Gastrocnemius medialis (tissue), 4 donors: ENCODE measurements at places on chromosomes 2 and 18. TPM values are rescaled to one million over a fixed set of nuclear protein-coding genes. Genes with fewer than 3 reads are reported as not detected.

DNA sequence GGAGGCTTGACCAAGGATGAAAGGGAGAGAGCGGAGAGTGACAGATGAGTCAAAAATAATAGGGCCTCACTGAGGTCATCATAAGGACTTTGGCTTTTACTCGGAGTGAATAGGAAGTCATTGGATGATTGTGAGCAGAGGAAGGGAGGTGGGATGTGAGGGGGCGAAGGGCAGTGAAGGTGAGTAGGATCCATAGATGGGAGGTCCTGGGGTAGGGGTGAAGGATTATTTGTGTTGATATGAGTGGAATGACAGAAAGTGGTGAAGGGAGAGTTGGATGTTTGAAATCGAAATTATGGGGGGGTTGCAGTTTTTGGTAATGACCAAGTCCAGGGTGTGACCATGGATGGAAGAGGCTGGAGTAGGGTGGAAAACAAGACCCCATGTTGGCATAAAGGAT lies 14.0 kb downstream of the PNO1 start:
- H3K4me1 ChIP-seq, result no peaks in the 10 kb centered on the region
- H3K27me3 ChIP-seq, result no peaks in the 10 kb centered on the region
- DNase-seq, result no peak
- no peak overlapping the region for H3K4me3 ChIP-seq
- H3K27ac ChIP-seq, result no peak overlapping the region

DNA sequence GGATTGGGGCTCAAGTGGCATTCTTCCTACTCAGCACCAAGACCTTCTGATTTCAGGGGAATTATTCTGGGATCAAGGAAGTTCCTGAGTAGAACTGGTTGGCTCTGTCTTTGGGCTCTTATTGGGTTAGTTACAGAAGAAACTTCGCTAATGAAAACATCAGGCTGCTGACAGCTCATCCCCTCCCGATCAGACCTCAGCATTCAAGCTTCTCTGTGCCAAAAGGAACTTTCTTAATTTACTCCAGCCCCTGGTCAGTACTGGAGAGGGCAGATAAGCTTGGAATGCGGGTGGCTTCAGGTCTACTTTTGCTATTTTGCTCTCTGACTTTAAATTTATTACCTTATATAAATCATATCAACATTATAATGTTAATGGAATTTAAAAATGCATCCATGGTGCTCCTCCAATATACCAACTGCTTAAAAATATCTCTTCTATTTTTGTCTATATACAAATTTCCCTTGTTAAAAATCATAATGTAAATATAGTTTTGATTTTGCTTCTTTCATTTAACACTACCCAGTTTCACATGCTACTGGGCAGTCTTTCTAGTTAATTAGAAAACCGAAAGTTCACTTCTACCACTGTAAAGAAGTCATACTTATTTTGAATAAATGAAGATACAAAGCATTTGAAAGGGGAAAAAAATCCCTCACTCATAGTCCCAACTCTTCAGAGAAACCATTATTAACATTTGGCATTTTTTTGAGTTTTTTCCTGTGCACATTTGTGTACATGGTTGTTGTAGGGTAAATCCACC lies 34.4 kb downstream of the PCARE start:
- H3K4me1 ChIP-seq, result no peaks in the 10 kb centered on the region
- no peak for DNase-seq
- no peak overlapping the region for H3K4me3 ChIP-seq
- peaks cover 21% of the 10 kb centered on the region for H3K36me3 ChIP-seq
- H3K27ac ChIP-seq, result no peak overlapping the region
- no peaks in the 10 kb centered on the region for H3K27me3 ChIP-seq

GRCh38 chr2:106959975-106960682 lies 74.2 kb upstream of the ST6GAL2 start:
- H3K4me3 ChIP-seq, result no peak overlapping the region
- no peaks in the 10 kb centered on the region for H3K27me3 ChIP-seq
- no peaks in the 10 kb centered on the region for H3K4me1 ChIP-seq

DNA sequence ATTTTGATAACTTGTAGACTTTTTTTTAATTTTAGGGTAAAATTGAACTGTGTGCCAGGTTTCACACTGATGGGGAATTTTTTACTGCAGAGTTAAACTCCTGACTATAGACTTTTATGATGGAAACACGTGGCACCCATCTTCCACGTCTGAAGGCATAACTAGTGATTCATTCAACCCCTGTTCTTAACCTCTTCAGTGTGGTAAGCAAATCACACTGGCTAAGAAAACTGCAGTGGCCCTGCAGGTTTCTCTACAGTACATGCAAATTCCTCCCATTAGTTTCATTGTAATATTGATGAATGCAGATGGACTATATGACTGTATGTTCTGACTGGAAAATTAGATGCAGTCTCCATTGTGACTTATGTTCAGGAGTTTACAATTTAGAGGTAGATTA lies 47.2 kb downstream of the SMAD4 start:
- no peak for DNase-seq
- peaks cover 25% of the 10 kb centered on the region for H3K4me1 ChIP-seq
- no peak overlapping the region for H3K27ac ChIP-seq
- H3K4me3 ChIP-seq, result no peak overlapping the region

DNA sequence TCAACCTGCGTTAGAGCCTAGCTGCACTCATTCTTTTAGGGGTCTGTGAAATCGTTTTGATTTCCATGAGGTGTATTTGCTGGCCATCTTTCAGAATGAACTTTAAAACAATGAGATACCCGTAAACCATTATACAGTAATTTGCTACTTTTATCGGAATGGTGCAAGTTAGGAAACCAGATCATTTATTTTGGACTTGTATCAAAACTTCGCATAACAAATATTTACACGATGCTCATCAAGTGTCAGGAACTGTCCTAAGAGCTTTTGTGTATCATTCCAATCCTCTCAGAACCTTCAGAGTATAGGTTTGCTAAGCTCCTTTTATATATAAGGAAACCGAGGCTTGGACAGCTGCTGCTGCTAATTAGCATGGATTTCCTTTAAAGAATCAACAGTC lies 22.4 kb upstream of the SLC1A4 start:
- DNase-seq, result no peak
- no peaks in the 10 kb centered on the region for H3K36me3 ChIP-seq
- no peak overlapping the region for H3K27ac ChIP-seq
- no peak overlapping the region for H3K4me3 ChIP-seq
- H3K27me3 ChIP-seq, result no peaks in the 10 kb centered on the region

DNA sequence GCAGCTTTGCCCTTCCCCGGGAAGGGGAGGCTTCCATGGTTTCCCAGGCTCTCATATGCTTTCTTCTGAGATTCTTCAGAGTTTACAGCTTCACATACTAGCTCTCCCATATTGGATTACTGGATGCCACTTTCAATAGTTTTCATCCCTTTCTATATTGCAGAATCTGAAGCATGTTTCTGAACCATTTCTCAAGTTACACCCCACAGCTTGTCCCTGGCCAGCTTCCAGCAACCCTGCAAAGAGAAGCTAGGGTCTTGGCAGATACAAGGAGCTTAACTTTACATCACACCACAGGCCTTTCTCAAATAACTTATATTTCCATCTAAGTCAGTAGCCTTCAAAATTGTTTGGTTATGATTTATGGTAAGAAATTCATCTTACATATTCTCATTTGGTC lies 39.6 kb downstream of the LHCGR start:
- H3K4me3 ChIP-seq, result no peak overlapping the region
- no peak for DNase-seq
- no peak overlapping the region for H3K27ac ChIP-seq
- no peaks in the 10 kb centered on the region for H3K36me3 ChIP-seq

GRCh38 chr2:115161081-115161770 lies 718.8 kb downstream of the DPP10 start:
- H3K4me3 ChIP-seq, result no peak overlapping the region
- no peak overlapping the region for H3K27ac ChIP-seq

GRCh38 chr2:178482437-178482836 lies 2.2 kb downstream of the PLEKHA3 start:
- H3K36me3 ChIP-seq, result peaks cover 15% of the 10 kb centered on the region
- H3K27ac ChIP-seq, result no peak overlapping the region
- H3K4me1 ChIP-seq, result peaks cover 53% of the 10 kb centered on the region

GRCh38 chr2:2942225-2942624 lies 435.4 kb downstream of the EIPR1 start:
- H3K4me3 ChIP-seq, result no peak overlapping the region
- no peak for DNase-seq
- H3K4me1 ChIP-seq, result no peaks in the 10 kb centered on the region
- H3K27me3 ChIP-seq, result no peaks in the 10 kb centered on the region
- H3K36me3 ChIP-seq, result no peaks in the 10 kb centered on the region

- no peak overlapping the region for H3K27ac ChIP-seq
- no peaks in the 10 kb centered on the region for H3K27me3 ChIP-seq
- H3K4me3 ChIP-seq, result no peak overlapping the region
- peaks cover 8% of the 10 kb centered on the region for H3K4me1 ChIP-seq
- DNase-seq, result no peak
Measured at GRCh38 chr2:30684516-30684915, 122.7 kb downstream of the CAPN13 start.

DNA sequence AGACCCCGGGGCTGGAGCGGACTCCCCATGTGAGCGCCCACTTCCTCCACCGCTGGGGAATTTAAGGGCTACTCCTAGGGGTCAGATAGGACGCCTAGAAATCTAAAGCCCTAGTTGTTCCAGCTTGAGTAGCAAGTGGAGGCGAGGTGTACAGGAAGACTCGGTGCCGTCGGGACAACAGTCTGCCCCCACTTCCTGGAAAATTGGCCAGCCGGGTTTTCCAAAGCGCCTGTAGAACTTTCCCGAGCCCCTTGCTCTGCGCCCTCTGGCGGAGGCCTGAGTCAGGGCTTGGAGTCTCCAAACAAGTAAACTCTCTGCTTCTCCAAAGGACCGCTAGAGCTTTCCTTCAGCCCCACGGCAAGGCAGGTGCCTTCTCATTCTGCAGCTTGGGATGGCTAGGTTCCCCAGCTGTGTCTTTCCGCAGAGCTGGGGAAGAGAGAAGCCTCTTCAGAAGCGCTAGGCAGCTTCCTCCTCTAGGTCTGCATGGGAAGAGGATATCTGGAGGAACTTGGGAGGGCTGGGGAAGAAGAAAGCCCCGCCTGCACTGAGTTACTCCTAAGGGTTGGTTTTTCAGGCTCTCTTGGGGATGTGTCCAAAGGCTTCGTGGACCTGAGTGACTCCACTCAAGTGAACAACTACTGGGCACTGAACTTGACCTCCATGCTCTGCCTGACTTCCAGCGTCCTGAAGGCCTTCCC lies 681 bp downstream of the SPR start:
- peaks cover 12% of the 10 kb centered on the region for H3K4me1 ChIP-seq
- H3K4me3 ChIP-seq, result peak overlapping the region; percentile 60
- H3K27ac ChIP-seq, result peak overlapping the region; percentile 91
- peaks cover 13% of the 10 kb centered on the region for H3K36me3 ChIP-seq
- no peaks in the 10 kb centered on the region for H3K27me3 ChIP-seq

Gene L3MBTL4
- total RNA-seq, result 3.8 TPM

Gene CPLX4
- not detected for total RNA-seq

Gene COL5A2
- 7.0 TPM for total RNA-seq

Gene GREB1
- 3.1 TPM for total RNA-seq

Gene KLHL29
- total RNA-seq, result 5.0 TPM
